ENCODE measurements at places on chromosomes 1 and 21.

- no peak for DNase-seq
Measured at GRCh38 chr1:151581921-151582320, 29.9 kb upstream of the SNX27 start.

GRCh38 chr1:21814981-21815582 is 3.0 kb downstream of the LDLRAD2 start:
- DNase-seq, result no peak

- no peak for DNase-seq
Measured at GRCh38 chr1:236148470-236148845, 6.1 kb downstream of the GPR137B start.

GRCh38 chr21:44006017-44006619 is 6.0 kb upstream of the TRAPPC10 start:
- DNase-seq, result peak; percentile 92

- peak; percentile 98 for DNase-seq
Measured at GRCh38 chr1:11281518-11282331, 8.7 kb downstream of the UBIAD1 start.

- peak; percentile 65 for DNase-seq
Measured at GRCh38 chr1:50873458-50874187, 86.4 kb downstream of the FAF1 start.

DNA sequence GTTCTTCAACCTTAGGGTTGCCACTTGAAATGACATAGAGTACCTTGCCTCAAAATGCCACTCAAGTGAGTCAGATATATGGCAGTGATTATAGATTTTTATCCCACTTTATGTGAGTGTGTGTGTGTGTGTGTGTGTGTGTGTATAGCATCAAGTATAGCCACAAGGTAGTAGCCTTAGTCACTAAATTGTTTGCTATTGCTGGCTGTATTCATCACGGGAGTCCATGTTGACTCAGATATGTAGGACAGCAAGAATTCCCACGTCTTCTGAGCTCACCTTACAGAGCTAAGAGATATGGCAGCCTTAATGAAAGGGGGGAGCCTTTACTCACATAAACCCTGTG is 9.3 kb downstream of the ETS2 start:
- DNase-seq, result no peak

GRCh38 chr1:29835406-29835805 is 599.1 kb downstream of the PTPRU start:
- DNase-seq, result no peak

GRCh38 chr21:40792691-40793456 is 54.1 kb downstream of the DSCAM start:
- no peak for DNase-seq

DNA sequence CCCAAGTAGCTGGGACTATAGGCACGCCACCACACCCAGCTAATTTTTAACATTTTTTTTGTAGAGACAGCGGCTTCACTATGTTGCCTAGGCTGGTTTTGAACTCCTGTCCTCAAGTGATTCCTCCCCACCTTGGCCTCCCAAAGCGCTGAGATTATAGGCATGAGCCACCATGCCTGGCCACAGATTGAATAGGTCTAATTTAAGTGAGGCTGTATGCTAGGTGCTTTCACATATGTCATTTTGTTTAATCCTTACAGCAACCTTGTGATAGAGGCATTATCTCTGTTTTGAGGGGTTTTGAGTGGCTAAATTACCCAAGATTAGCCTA is 7.2 kb downstream of the INTS3 start:
- no peak for DNase-seq

DNA sequence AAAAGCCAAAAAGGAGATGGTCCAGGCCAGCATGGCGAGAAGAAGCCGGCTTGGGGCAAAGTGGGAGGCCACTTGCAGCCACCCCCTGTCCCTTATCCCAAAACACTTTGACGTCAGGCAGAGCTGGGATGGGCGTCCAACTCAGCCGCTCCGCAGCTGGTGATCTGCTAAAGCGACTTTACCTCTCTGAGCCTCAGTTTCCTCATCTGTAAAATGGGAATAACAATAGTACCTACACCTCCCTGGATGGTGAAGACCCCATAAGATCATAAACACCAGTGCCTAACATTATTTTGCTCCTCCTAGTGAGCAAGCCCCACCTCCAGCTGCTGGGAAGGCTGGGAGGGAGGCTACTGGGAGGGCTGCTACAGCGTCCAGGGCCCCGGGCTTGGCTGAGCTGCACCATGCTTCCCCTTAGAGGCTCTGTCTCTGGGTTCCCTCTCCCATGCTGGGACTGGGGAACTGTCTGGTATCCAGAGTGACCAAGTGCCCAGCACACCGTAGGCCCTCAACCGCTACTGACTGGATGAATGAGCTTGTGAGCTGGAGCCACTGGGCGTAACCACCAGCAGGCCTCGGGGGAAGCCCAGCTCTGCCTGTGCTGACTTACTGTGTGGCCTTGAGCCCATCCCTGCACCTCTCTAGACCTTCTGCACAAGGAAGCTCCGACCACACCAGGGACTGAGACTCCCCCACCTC is 18.3 kb downstream of the IFFO2 start:
- DNase-seq, result no peak

GRCh38 chr1:23448846-23449245 is 24.3 kb upstream of the TCEA3 start:
- no peak for DNase-seq

GRCh38 chr1:25038699-25039098 is 108.6 kb upstream of the RUNX3 start:
- DNase-seq, result no peak

- DNase-seq, result no peak
Measured at GRCh38 chr1:53198241-53198651, 1.6 kb downstream of the CPT2 start.

DNA sequence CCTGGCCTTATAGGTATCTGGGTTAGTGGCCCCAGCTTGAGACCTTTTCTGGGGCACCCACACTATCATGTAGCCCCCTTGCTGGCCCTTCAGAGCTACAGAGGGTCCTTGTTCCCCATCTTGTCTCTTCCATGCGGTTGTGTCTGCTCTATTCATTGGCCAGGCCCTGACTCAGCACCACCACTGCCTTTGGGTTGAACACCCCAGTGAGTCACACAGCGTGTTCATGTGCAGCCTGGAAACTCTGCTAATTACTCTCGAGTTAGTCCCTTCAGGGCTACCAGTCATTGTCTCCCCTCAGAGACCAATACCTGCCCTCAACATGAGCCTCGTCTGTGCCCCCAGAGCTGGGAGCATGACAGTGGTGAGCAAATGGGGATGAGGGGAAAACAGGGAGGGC is 28.2 kb upstream of the IKBKE start:
- peak; percentile 56 for DNase-seq

Data from cardiac fibroblast (primary cell).